ENCODE measurements at places on chromosomes 4 and X.

- no peak for DNase-seq
Observed at GRCh38 chr4:137360761-137361160, 171.5 kb downstream of the PCDH18 start.

GRCh38 chrX:107542500-107542899, 85.8 kb upstream of the PRPS1 start:
- DNase-seq: no peak

- DNase-seq: no peak
Observed at GRCh38 chr4:95371476-95372224, 177.1 kb downstream of the UNC5C start.

- no peak for DNase-seq
Observed at GRCh38 chrX:118360429-118361125, 14.7 kb downstream of the WDR44 start.

DNA sequence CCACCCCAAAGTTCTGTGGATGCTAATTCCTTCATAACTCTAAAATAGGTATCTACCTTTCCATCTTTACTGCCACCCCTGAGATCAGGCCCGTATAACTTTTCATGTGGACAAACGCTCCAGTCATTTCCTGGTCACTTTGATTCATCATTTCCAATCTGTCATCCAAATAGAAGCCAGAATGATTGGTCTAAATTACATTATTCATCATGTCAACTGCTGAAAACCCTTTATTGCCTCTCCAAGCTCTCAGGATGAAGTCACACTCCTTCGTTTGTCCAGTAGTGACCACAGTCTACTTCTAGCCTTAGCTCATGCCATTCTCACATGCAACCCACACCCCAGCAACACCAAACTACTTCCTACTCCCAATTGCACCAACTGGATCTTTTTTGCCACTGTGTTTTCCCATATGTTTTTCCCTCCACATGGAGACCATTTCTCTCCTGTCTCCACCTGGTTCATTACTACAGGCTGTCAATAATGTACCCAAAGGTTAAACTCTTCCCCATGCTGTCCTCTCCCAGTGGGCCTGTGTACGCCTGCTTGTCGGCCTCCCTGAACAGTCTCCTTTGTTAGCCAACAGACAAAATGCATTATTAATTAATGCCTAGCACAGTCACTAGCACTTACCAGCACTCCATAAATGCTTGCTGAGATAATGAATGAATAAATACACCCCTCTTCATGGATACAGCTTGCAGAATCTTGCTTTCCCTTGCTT, 382.6 kb upstream of the NOCT start:
- no peak for DNase-seq

DNA sequence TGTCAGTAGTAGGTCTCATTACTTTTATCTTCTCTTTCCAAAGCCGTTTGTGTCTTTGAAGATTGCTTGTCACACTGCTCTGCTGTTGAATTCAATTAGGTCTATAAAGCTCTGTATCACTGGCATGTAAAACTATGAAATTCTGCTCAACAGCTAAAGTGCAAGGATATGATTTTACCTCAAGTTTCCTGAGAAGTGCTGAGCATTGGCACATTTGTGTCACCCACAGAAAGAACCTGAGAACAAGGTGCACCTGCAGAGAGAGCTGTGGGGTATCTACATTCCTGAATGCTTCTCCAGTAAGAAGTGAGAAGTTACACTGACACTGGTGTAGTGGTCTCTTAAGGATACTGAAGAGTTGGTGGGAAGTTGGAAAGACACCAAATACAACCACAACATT, 274.0 kb downstream of the INPP4B start:
- DNase-seq: no peak

DNA sequence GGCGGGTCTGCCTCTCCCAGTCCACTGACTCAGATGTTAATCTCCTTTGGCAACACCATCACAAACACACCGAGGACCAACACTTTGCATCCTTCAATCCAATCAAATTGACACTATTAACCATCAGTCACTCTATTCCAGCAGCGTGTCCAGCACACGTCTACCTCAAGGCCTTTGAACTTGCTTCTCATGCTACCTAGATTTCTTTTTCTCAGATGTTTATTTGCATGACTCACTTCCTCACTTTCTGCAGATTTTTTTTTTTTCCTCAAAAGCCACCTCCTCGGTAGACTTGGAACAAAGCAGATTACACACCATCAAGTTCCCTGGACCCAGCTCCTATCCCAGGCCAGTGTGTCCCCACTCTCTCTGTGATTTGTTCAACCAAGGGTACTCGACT, 49.5 kb downstream of the SUPT20HL2 start:
- DNase-seq: no peak

DNA sequence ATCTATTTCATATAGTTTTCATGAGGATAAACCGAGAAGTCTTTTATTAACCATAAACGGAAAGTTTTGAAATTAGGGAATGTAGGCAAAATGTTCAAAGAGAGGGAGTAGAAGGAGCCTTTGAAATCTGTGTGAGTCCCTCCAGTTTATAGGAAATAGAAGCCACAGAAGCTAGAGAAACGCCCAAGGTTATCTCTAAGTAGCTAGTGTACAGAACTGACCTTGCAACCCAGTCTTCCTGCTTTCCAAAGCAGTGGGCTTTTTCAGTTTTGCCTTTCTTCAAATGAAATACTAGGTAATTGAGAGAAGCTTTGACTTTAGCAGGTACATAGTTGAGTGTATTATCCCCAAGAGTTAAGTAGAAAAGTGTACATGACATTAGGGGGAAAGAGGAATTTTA, 39.4 kb downstream of the STIM2 start:
- DNase-seq: no peak

GRCh38 chrX:67721321-67721720, 177.5 kb downstream of the AR start:
- DNase-seq: no peak

DNA sequence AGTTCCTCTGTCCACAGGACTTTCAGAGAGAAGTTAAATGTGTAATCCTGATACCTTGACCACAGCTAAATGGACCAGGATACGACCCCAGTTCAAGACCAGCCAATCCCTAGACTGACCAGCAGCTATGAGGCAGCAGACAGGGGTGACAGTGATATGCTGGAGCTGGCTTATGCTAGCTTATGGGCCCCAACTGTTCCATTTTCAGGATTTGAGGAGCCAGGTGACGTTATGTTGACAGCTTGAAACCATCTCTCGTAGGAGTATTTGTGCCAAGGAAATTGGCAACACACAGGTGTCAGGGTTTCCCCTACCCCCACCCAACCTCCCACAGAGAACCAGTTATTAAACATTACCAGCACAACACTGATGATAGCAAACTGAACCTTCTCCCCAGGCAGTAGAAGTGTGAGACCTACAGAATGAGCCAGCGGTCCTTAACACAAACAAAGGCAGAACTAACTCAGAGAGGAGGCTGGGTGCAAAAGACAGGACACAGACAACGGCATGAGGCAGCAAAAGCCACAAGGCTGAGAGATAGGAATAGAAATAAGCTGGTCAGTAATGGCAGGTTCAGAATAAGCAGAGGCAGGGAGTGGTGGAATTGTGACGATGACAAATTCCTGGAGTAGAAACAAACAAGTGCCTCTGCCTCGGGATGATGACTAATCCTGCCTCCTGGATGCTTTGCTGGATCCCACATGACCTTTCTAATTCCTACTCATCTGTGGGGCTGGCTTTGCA, 85.6 kb upstream of the CPEB2 start:
- DNase-seq: no peak

GRCh38 chr4:183503497-183504063, 1.3 kb upstream of the ING2 start:
- no peak for DNase-seq

DNA sequence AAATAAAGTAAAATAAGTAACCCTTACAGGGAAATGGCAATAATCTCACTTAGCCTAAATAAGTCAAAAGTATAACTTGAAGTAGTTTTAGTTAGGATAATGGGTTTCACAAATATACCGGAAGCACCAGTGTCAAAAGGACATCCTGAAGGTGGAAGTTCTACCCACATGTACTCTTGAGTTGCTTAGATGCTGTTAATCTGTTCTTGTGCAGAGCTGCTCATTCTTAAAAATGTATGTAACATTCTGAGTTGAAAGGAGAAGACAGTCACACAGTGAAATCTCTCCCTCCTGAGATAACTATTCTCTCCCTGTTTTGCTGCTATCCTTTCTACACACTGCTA, 11.2 kb upstream of the CCNG2 start:
- DNase-seq: no peak

- no peak for DNase-seq
Observed at GRCh38 chr4:8699479-8700145, 107.0 kb downstream of the CPZ start.

- no peak for DNase-seq
Observed at GRCh38 chrX:153870288-153870690, 15.7 kb downstream of the L1CAM start.

GRCh38 chr4:71564775-71565174, 219.1 kb downstream of the GC start:
- no peak for DNase-seq

DNA sequence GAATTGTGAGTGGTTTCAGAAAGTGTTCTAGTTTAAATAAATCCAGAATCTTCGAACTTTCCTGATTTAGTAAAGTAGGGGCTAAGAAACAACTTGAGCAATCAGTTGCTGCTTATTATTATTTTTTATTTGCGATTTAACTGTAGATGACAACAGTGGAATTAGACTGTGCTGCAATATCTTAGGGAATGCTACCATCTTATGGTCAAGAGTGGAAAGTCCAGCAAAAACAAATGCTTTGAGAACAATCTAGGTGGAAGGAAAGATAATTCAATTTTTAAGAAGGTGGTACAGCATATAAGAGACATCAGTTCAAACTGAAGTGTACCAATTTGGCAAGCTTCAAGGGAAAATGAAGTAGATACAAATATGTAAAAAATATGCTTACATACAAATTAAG, 73.3 kb downstream of the CYLC1 start:
- no peak for DNase-seq

DNA sequence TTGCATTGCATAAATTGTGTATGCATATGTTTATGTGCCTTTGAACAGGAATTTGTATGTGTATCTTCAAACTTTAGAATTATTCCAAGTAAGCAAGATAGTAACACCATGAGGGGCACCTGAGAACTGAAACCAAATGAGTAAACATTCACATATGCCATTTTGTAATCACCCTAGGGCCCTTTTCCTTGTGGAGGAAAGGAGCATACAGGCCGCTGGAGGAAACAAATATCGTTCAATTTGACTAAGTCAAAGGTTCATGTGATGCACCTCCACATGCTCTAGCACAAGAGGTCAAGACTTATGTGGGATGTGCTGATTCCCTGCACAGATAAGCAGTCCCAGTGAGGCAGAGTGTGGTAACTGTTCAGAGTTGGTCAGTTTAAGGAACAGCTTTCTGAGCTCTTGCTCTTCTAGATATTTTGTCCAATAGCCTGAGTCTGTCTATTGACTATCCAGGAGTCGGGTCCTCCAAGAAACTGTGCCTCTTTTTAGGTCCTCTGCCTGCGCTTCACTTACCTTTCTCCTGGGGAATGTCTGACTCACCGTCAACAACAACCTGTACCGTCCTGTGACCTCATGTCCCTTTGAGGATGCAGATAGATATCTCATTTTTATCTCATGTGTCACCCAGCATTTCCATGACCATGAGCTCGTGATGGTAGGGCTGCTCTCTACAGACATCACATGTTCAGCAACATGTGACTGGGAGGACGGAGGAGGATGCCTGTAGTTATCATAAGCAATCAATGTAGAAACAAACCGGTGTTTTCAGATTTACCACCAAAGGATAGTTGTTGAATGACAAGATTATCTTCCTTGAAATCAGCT, 196.9 kb downstream of the NWD2 start:
- no peak for DNase-seq

DNA sequence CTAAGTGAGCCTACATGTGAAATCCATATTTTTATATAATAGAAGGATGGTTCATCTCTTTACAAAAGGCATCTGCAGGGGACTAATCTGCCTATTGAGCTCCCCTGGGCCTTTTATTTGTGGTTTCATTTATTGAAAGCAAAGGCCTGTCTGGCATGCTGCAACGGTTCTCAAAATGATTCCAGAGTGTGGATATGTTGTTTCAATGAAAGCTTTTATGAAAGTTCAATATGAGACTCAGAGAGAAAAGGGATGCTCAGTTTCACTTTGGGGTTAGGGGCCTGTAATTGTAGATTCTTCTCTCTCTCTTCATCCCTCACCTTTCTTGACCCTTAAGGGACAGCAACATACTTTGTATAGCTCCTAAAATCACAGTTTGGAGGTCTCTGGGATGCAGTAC, 204.2 kb upstream of the CASK start:
- no peak for DNase-seq

- no peak for DNase-seq
Observed at GRCh38 chrX:111857534-111858060, 18.4 kb upstream of the TRPC5OS start.

GRCh38 chr4:138851391-138852335, 163.9 kb upstream of the NOCT start:
- DNase-seq: no peak

DNA sequence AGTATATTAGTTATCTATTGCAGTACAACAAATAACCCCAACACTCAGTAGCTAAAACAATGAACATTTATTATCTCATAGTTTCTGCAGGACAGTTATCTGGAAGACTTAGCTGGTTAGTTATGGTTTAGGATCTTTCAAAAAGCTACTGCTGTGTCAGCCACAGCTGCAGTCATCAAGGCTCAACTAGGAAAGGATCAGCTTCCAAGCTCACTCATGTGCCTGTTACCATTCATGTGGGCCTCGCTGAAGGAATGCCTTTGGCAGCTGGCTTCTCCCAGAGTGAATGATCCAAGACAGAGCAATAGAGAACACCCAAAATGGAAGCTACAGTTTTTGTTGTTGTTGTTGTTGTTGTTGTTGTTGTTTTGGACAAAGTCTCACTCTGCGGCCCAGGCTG, 13.5 kb upstream of the PRSS48 start:
- no peak for DNase-seq

GRCh38 chrX:150099316-150099715, 161.0 kb upstream of the EOLA2 start:
- no peak for DNase-seq

- DNase-seq: no peak
Observed at GRCh38 chrX:132188175-132188574, 31.1 kb downstream of the RAP2C start.

DNA sequence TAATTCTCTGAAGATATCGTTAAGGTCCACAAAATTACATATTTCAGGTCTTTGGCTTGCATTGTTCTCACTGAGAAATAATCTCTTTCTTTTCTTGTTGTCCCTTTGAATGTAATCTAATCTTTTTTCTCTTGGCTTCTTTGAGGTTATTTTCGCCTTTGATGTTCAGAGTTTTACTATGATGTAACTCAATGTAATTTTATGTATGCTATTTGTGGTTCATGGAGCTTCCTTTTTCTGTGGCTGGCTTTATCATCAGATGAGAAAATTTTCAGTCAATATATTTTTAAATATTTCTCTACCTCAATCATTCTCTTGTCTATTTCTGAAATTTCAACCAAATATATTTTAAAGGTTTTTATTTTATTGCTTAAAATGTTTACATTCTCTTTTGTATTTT, 672.2 kb downstream of the TRAM1L1 start:
- no peak for DNase-seq

DNA sequence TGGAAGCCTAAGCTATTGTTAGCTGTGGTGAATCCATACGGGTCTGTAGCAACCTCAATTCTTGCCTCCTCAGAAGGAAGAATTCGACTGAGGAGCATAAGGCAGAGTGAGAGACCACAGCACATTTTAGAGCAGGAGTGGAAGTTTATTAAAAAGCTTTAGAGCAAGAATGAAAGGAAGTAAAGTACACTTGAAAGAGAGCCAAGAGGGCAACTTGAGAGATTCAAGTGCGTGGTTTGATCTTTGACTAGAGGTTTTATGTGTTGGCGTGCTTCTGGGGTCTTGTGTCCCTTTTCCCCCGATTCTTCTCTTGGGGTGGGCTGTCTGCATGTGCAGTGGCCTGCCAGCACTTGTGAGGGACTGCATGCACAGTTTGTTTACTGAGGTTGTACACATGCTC, 880.6 kb upstream of the INTU start:
- DNase-seq: no peak

GRCh38 chrX:129496625-129497024, 26.7 kb downstream of the SMARCA1 start:
- no peak for DNase-seq
